Fibroblast of skin of abdomen (primary cell): ENCODE measurements at places on chromosomes 16 and 17.
A peak's percentile ranks its signal among the peaks of the same experiment; 100 is the strongest.

- DNase-seq: peak; percentile 42
Observed at GRCh38 chr17:73645050-73645871, 1.0 kb upstream of the SDK2 start.

- no peak for DNase-seq
Observed at GRCh38 chr17:63973930-63974593, 1.3 kb upstream of the SCN4A start.

DNA sequence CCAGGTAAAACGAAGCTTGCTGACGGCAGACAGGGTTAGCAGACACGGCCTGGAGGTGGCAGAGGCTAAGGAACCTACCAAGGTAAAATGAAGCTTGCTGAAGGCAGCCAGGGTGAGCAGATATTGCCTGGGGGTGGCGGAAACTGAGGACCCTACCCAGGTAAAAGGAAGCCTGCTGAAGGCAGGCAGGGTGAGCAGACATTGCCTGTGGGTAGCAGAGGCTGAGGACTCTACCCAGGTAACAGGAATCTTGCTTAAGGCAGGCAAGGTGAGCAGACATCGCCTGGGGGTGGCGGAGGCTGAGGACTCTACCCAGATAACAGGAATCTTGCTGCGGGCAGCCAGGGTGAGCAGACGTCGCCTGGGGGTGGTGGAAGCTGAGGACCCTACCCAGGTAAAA lies 2.6 kb upstream of the GCGR start:
- DNase-seq: no peak

DNA sequence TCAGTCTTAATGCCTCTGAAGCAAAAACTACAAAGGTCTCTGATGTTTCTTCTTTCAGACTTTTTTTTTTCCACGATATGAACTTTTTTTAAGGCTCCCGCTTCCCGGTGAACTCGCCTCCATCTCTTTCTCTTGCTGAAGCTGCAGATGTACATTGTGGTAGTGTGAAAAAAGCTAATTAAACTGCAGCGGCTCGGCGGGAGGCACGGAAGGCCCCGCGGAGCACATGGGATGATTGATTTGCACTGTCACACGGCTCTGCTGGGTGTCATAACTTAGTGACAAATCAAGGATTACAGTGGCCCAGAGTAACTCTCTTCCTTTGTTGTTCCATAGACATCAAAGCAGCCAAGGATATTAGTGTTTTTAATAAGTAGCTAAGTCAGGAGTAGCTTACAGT lies 196.3 kb downstream of the AXIN2 start:
- no peak for DNase-seq

- peak; percentile 81 for DNase-seq
Observed at GRCh38 chr16:31876951-31877828, 3.6 kb downstream of the ZNF267 start.

- no peak for DNase-seq
Observed at GRCh38 chr16:63592852-63593251, 1529.0 kb downstream of the CDH11 start.

DNA sequence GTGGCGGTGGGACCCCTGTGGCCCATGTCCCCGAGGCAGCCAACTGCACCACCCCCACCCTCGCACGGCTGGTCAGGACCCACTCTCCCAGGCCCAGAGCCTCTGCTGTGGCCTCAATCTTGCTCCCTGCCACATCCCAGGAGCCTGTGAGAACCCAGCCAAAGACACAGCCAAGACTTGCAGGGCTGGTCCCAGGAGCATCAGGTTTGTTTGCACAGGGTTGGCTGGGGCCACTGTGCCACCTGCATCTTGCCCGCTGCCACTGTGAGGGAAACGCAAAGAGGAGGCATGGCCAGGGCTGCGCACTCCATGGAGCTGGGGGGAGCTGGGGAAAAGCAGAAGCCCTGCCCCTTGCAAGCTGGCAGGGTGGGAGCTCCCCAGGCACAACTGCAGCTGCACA lies 92.5 kb downstream of the SSH2 start:
- DNase-seq: no peak

DNA sequence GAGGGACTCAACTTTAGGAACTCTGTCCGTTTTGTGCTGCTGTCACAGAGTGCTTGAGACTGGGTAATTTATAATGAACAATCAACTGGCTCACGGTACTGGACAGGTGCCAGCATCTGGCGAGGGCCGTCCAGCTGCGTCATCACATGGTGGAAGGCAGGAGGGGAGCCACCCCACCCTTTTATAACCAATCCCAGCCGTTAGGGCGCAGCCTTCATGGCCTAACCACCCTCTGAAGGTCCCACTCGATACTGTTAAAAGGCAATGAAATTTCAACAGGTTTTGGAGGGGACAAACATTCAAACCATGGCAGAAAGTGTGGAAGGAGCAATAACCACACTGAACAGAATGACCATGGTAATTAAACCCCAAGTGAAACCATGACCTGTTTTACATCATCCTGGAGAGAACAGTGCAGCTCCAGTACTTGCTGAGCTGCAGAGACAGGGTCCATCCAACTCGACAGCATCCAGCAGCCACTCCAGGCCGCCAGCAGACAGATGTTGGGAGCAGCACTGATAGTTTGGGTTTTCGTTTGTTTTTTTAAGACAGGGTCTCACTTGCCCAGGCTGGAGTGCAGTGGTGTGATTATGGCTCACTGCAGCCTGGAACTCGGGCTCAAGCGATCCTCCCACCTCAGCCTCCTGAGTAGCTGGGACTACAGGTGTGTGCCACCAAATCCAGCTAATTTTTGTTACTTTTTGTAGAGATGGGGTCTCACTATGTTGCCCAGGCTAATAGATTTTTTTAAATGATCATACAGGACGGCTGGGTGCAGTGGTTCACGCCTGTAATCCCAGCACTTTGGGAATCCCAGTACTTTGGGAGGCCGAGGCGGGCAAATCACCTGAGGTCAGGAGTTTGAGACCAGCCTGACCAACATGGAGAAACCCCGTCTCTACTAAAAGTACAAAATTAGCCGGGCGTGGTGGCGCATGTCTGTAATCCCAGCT lies 11.0 kb downstream of the CHMP6 start:
- peak; percentile 65 for DNase-seq

DNA sequence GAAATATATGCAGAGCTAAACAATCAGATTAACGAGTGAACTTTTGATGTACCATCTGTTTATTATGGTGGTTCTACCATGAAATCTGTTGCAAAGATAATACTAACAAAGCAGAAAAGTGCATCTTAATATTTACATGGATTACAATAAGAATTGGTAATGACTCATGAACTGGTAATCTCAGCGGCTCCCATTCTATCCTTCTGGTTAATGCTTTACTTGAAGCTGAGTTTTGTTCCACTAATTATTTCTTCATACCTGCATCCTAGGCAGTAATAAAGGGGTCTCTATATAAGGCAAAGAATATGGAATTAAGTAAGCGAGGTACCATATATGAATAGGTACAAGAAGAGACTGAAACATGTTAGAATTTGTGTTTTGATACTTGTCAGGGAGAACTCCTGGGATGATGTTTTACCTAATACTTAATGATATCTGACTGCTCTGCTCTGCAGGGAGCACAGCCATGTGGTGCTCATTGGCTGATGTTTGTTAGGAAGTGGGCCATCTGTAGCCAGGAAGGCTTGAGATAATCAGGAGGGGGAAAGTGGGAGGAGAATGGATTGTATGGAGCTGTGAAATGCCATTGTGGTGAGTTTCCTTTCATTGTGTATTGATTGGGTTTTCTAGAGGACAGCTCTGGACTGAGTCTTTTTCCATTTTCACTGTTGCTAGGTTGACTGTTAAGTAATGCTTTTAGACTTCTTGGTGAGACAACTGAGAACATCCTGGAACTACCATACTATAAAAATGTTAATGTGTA lies 52.6 kb downstream of the MAP2K6 start:
- DNase-seq: peak; percentile 80

DNA sequence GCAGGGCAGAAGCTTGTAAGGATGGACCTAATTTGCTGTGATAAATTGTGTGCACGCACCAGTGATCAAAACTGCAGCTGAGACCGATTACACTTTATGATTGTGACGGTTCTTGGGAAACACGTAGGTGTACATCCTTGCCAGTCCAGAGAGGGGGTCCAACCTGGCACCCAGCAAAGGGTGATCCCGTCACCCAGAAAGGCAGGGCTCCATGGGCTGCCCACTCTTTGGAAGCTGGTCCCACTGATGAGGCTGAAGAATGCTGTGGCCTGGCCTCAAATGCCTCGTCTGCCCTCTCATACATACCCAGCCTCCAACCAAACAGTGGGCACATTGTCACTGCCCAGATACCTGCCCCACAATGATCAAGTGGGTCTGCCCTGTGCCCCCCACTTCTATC lies 132.0 kb downstream of the C16orf78 start:
- no peak for DNase-seq
